ENCODE measurements at places on chromosomes 11 and 22.

DNA sequence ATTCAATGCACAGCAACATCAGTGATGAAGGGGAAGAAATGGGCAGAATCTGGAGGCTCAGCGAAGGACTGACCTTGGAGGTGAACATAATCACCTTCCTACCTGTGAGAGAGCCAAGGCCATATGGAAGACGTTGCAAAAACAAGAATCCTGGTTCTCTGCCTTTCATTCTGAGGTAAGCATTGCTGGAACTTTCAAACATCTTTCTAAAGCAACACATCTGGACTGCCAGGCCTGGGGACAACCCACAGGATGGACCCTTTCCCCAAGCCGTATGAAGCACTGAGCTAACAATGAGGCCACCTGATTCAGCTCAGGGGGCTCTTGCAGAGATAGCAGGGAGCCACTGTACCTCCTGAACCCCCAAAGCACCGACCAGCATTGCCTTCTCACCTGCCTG lies 70.5 kb downstream of the ETS1 start:
- DNase-seq, result peak; percentile 0

DNA sequence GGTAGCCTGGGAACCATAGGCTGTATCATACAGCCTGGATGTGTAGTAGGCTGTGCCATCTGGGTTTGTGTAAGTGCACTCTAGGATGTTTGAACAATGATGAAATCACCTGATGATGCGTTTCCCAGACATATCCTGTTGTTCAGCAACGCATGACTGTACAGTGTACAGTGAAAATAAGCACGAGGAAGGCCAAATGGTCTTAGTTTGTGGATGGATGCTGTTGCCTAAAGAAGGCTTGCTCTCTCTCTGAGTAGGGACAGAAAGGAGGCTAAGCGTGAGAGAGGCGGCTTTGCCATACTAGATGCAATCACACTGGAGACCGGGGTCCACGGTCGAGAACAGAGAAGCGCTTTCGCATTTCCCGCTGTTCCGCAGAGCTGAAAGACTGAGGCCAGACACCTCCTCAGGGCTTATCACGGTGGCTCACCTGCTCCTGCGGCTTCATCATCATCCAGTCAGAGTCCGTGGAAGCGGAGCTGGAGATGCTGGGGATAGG lies 27.6 kb upstream of the APLP2 start:
- peak; percentile 88 for DNase-seq

- DNase-seq, result peak; percentile 92
Measured at GRCh38 chr11:104694259-104695064, 203.8 kb downstream of the CASP12 start.

DNA sequence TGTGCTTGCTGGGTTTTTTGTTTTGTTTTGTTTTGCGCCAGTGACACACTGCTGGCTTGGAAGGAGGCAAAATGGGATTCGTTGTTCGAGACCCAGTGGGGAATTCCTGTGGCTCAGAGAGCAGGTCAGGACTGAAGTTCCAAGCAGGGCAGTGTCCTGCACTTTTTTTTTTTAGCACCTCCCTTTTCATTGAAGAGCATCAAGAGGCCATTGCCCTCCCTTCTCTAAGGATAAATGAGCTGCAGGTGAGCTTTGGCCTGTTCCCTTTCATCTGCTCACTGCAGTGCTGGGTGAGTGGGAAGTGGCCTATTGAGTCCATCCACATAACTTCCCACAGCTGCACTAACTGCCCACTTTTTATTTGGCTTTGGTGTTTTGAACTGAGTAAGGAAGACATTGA lies 87.8 kb downstream of the ARHGAP42 start:
- DNase-seq, result peak; percentile 36

DNA sequence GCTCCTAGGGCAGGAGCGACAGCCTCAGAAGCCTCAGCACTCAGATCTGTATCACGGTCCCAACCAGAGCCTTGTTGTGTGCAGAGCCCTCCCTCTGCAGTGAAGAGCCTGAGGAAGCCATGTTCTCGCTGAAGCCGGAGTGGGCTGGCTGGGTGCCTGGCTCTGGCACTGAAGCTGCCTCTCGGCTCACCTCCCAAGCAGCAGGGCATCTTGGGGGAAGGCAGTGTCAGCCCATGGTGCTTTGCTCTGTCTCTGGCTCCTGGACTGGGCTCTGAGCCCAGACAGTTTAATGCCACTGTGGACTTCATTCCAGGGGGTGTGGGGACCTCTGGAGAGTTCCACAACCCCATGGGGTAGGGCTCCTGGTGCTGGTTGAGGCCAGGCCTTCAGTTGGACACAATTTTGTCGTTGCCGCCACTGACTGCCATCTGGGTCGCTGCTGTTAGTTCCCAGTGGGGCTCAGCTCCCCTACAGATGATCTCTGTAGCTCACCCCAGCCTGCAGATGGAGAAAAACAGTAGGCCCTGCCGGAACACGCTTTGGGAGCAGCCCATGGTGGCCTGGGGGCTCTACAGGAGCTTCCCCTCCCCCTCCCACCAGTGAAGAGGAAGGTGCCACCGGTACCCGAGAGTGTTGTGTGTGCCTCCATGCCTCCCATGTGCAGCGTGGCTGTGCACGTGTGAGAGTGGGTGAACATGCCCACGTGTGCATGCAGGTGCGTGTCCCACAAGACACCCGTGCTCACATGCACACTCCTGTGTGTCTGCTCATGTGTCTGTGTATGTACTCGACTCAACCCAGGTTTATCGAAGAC lies 86.5 kb upstream of the B3GAT1 start:
- no peak for DNase-seq

DNA sequence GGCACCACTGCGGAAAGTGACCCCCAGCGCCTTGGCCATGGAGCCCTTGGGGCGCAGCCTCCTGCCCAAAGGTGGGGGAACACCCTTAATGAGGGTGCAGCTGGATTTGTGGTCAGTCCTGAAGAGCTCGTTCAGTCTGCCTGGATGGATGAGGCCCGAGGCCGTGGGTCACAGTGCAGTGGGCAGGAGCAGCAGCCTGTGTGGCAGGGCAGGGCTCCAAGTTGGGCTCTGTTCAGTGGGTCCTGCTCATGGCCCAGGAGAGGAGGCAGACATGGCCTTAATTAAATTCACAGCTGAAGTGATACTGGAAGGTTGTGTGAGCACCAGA lies 33.3 kb downstream of the FAM83F start:
- no peak for DNase-seq

- no peak for DNase-seq
Measured at GRCh38 chr11:44834846-44835245, 108.1 kb downstream of the TSPAN18 start.

- DNase-seq, result no peak
Measured at GRCh38 chr11:129368889-129369672, 6.6 kb upstream of the BARX2 start.

DNA sequence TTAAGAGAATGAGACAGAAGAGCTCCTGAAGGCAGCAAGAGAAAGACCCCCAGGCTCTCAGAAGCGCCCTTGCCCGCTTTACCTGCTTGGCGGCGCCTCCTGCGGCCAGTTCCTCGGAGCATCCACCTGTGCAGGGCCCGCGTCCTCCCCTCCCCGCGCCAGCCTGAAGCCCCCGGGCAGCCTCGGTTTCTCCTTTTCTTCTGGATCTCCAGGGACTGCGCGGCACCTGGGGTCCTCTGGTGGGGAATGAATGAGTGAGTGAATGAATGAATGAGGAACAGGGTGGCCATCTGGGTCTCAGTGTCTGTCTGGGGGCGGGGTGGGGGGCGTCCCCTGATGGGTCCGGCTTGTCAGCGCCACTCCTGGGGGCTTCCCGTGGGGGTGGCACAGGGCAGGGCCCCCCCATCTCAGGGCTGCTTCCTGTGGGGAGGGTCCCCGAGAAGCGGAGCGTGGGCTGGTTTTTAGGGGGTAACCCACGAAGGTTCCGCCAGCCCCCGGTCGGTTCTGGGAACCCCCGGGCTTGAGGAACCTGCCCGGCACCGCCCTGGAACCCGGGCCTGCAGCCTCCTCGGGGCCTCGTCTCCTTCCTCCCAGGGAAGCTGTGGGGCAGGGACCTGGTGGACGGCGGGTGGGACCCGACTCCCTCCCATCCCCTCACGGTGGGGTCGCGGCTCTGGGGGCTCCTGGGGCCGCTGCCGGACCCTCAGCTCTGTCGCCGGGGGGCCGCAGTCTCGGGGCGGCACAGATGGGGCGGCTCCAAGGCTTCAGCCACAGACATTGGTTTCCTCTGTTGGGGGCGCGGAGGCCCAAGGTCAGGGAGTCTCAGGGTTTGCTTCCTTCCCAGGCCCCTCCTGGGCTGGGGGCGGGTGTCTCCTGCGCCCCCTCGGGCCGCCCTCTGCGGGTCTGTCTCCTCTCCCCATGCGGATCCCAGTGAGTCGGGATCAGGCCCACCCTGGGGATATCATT lies 8.3 kb upstream of the KRTAP5-7 start:
- DNase-seq, result no peak

DNA sequence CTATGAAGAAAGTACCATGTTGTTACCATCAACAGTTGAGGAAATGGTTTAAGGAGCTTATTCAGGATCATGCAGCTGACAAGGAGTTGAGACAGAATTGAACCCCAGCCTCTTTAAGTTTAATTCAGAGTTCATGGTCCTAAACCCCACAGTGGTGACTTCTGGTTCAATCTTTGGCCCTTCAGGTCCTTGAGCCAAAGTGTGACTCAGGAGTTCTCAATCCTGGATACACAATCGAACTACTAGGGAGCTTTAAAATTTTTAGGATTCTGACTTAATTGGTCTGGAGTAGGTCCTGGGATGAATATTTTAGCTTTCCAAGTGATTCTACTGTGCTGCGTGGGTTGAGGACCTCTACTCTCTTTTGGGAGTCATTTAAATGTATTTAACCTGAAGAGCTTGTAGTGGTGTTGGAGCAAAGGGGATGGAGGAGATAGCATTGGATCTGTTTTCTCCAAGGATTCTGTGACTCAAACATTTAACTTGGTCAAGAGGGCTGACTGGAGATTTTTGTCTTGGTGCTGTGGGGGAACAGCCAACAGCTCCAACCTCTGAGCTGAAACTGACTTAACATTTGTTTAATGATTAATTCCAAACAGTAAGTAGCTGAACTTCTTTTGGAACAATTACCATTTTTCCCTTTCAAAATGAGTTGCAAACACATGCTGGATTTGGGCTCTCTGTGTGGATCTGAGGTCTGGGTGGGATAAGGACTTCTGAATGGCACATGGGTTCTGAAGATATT lies 80.1 kb downstream of the INSC start:
- peak; percentile 75 for DNase-seq

DNA sequence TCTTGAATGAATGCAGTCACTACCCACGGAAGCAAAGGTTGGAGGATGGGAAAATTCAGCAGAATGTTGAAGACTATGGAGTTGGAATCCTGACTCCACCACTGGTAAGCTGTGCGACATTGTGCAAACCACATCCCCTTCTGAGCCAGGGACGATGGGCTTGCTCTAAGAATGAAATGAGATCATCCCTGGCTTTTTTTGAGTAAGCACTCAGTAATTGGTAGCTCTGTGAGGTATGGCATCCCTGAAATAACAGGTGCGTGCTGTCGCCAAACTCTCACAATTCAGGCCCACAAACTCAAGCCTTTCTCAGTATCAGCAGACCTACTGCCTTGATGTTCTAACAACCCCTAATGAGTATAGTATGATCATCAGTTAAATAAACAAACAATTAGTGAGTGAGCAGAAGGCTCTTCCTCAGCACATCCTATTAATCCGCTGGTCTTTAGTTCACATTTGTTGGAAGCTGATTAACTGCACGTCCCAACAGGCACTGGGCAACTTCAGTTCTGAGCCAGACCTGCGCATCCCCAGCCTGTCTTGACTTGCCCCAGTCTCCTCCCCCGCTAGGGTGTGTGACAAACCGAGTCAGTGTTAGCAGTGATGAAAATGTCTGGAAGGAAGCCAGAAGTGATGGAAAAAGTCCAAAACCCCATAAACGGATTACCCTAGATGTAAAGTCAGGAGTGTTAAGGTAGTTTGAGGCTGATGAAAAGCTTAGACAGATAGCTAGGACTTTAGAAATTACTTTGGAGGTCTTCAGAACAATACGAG lies 235.5 kb downstream of the GRIK4 start:
- no peak for DNase-seq

- DNase-seq, result no peak
Measured at GRCh38 chr11:95796501-95796900, 6.2 kb downstream of the CEP57 start.

DNA sequence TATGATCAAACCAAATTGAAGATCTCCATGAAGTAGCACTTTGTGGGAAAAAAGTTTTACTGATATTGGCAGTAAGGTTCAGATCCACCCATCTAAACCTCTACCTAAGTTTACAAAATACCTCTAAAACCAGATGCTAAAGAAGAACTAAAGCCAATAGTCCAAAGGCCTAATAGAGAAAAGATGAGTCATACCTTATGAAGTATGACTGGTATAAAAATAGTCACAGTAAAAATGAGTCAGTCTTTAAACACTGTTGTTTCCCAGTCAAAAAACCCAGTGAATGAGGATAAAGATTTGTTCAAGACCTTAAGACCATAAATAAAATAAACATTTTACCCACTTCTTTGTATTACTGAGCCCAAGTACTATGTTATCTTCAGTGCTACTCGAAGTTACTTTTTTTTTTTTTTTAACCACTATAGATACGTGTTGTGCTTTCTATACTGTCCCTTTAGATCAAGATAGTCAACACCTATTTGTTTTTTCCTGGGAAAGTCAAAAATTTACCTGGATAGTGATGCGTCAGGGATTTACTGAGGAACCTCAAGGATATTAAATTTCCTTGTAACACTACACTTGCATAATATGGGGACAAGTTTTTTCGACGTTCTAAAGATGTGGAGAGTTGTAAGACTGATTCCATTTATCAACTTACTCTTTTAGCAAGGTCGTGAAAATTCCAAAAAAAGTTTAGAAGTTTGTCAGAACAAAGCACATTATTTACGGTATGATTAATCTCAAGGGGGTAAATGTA lies 87.3 kb downstream of the CCDC73 start:
- peak; percentile 87 for DNase-seq

- no peak for DNase-seq
Measured at GRCh38 chr11:665062-665703, 28.1 kb downstream of the DRD4 start.

DNA sequence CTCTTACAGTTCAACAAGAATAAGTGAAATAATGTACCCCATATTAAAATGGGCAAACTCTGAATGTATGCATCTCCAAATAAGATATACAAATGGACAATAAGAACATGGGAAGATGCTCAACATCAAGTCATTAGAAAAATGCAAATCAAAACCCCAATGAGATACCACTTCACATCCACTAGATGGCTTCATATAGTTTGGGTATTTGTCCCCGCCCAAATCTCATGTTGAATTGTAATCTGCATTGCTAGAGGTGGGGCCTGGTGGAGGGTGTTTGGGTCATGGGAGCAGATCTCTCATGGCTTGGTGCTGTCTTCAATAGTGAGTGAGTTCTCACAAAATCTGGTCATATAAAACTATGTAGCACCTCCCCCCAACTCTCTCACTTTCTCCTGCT lies 5.7 kb downstream of the MPZL2 start:
- DNase-seq, result no peak

GRCh38 chr11:116137753-116138152 lies 633.5 kb upstream of the CADM1 start:
- DNase-seq, result no peak
